ENCODE measurements at places on chromosomes 6 and 20.

GRCh38 chr20:50496773-50497385 is 13.3 kb upstream of the PTPN1 start:
- no peak for DNase-seq

DNA sequence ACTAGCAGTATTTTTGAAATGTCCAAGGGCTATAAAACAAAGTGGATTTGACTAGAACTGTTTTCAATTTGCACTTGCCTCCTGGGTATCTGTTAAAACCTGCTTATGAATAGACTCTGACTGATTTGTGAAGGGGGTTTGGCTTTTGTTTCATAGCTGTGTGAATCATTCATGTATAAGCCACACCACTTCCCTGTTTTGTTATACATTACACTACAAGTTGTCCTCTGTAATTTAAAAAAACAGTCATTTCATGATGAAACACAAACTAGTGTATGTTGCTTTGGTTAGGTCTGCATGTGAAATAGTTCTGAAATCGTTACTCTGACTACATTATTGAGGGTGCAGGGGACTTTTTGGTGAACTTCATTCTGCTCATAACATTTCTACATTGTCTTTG is 121.7 kb downstream of the NKAIN2 start:
- no peak for DNase-seq

GRCh38 chr6:46059608-46060007 is 43.9 kb upstream of the CLIC5 start:
- DNase-seq: no peak

DNA sequence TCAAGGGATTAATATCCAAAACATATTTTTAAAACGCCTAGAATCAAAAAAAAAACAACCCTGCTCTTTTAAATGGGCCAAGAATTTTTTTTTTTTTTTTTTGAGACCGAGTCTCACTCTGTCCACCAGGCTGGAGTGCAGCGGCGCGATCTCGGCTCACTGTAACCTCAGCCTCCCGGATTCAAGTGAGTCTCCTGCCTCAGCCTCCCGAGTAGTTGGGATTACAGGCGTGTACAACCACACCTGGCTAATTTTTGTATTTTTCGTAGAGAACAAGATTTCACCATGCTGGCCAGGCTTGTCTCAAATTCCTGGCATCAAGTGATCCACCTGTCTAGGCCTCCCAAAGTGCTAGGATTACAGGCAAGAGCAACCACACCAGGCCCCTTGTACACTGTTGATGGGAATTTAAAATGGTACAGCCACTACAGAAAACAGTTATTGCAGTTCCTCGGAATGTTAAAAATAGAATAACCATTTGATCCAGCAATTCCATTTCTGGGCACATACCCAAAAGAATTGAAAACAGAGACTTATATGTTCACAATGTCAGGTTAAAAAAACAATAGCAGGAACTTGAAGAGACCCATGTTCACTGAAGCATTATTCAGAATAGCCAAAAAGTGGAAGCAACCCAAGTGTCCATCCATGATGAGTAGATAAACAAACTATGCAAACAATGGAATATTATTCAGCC is 3.1 kb upstream of the MYL9 start:
- DNase-seq: no peak

DNA sequence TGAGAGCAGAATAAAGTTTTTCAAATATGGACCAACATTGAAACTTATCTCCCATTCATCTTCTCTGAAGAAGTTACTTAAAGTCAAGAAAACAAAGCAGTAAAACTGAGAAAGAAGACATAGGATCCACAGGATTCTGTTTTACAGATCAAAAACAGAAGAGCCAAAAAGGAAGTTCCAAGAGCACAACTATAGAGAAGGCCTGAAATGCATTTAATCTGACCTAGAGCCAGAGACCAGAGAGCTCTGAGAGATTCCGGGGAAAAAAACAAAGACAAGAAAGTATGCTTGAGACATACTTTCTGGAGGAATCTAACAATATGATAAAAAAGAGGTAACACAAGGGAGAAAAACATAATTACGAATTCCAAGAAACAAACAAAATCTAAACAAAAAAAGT is 26.1 kb downstream of the SRPK1 start:
- DNase-seq: no peak

DNA sequence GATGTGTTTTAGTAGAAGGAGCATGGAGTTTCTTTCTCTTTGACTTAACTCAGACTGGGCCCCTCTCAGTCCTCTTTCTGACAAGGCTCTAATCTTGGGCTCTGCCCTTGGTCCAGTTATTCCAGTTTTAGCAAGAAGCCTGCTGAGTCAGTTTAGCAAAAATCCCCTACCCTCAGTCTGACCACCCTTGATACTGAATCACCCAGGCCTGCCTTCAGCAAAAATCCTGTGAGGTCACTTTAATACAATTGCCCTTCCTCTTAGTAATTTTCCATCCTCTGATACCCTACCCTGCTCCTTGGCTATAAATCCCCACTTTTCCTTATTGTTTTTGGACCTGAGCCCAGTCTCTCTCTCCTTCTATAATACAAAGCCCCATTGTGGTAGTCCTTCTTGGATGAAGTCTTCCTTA is 326.7 kb upstream of the NOX3 start:
- no peak for DNase-seq

DNA sequence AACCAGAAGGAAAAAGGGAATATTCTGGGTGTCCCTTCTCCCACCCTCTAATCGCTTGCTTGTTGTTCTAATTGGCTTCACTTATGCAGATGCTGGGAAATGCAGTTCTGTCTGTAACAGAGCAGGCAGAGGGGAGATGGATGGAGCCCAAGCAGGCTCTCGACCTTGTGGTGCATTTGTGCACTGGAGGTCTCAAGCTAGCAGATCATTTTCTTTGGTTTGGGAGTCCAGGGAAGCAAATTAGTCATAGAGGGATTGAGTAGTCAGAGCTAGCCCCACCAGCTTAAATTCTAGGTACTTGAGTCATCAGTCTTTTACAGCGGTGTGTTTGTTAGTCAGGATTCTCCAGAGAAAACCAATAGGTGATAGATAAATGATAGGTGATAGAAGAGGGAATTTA is 234.7 kb upstream of the ECI2 start:
- no peak for DNase-seq

GRCh38 chr20:13554076-13554475 is 84.7 kb downstream of the TASP1 start:
- DNase-seq: no peak

- no peak for DNase-seq
Measured at GRCh38 chr20:38267296-38267695, 6.8 kb upstream of the KIAA1755 start.

GRCh38 chr6:52306972-52307870 is 22.7 kb upstream of the MCM3 start:
- no peak for DNase-seq

DNA sequence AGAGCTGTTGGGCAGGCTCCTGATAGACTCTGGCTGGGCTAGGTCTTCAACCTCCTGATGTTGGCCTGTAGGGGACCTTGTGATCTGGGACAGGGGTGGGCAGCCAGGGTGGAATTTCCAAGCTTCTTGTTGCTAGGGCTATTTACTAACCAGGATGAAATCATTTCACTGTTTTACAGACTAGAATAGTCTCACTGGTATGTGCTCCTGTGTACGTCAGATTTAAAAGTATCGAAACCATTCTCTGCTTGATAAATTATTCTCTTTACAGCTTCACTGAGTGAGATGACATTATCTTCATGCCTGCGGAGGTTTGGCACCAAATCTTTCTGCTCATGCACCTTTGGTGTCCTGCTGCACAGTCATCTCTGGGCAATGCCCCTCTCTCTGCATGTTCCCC is 10.9 kb downstream of the EDN1 start:
- DNase-seq: no peak

DNA sequence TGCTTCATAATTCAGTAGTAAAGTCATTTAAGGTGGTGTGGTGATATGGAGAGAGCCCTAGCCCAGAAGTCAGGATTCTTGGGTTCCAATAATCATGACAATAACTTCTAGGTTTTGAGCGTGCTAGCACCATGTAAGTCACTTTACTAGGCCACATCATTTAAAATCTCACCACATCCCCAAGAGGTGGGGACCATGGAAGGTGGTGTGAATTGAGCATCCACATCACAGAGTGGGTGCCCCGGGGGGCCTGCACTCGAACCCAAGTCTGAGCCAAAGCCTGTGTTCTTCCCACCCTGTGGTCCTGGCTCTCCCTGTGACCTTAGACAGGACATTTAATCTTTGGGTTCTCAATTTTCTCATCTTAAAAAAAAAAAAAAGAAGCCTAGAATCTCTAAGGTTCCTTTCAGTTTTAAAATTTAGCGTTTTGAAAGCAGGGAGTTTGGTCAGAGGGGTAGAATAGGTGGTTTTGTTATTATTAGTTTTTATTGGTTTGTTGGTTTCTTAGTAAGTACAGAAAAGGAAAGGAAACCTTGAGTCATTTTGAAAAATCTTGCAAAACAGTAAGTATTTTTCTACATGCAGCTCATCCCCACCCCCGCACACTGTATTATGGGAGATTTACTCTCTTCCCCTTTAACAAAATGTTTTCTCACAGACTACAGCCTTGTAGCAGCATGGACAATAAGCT is 26.4 kb downstream of the ARMC2 start:
- DNase-seq: no peak

DNA sequence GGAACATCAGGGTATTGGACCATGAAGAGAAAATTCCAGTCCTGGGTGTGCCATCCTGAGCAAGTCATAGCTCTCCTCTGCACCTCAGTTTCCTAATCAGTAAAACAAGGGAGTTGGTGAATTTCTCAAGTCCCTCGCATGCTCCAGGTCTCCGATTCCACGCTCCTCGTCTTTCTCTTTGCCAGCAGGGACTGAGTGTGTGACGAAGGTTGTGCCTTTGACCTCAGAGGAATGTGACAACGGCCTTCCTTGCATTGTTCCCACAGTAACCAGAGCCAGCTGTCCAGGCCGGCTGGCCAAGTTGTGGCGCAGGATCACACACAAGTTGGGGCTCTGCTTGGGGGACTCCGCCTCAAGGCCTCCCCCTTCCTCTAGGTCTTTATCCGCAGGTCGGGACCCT is 217.3 kb downstream of the ATXN1 start:
- no peak for DNase-seq

- no peak for DNase-seq
Measured at GRCh38 chr6:125307964-125308615, 6.3 kb upstream of the HDDC2 start.

DNA sequence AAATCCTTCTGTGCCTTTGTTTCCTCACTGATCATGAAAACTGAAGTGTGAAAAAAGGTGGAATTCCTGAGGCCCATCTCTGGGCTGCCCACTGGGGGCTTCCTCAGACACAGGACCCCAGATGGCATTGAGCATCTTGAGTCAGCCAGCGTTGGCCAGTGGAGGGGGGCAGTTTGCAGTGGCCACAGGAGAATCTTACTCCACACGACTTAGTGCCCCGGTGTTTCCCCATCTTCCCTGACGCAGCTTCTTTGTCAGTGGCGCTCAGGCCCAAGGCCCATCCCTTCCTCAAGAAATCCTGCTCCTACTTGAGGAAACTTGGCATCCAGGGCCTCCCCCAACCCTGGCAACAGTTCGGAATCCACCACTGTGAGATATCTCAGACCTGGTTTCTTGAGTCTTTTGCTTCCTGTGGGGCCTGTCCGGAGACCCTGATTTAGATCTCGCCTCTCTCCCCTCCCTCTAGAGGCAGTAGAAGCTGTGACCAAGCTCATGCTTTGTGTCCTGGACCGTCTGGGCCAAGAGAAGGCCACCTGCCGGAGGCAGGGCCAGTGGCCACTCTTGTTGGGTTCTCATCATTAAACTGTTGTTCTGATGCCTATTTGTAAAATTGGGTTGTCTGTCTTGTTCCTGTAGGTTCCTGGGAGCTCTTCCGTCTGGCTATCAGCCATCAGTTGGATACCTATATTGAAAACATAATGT is 20.2 kb upstream of the DLGAP4 start:
- no peak for DNase-seq

GRCh38 chr6:35429463-35429862 is 22.7 kb upstream of the FANCE start:
- DNase-seq: no peak

- DNase-seq: no peak
Measured at GRCh38 chr20:40741507-40742106, 52.6 kb upstream of the MAFB start.

DNA sequence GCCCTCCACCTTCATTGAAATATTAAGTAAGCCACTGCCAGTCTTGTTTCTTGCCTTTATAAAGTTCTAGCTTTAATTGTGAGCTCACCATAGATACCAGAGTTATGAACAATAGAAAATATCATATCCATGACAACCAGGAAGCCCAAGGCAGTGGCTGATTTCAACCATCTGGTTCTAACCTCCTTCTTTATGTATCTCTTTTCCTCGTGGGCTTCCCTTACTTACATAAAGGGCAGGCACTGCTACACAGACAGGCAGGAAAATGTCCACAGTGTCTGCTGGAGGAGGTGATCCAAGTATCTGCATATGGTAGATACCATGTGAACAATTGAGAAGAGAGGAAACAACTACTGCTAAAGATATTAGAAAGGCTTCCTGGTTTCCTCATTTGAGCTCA is 65.2 kb upstream of the PRND start:
- DNase-seq: no peak

DNA sequence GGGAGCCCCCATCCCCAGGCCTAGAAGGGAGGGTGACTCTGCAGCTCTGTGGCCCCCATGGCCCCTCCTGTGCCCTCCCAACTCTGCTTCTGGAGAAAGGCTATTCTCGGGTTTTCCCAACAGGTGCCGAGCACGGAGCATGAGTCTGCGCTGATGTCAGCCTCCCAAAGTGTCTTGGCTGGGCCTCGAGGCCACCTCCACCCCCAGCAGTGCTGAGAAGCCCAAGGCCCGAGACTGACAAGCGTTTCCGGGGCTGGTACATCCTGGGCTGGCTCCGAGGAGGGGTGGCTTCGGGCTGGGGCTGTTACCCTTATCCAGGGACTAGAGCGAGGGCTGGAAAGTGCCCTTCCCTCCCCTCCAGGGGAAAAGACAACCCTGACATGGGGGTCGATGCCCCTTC is 60.2 kb upstream of the GATA5 start:
- no peak for DNase-seq

DNA sequence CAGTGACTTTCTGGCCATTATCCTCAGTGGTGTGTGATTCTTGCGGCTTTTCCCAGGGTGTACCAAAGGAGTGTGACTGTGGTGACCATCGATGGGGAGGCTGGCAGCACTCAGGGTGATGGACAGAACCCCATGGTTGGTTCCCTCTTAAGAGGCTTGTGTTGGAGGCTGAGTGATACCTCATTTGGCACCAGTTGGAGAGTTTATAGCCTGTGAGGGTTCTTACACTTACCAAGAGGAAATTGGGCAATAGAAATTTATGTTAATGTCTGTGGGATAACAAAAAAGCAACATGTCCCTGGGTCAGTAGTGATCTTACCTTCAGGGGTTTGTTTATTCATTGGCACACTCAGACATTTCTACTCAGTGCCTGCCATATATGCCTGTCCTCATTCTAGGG is 37.2 kb downstream of the DAAM2 start:
- no peak for DNase-seq

DNA sequence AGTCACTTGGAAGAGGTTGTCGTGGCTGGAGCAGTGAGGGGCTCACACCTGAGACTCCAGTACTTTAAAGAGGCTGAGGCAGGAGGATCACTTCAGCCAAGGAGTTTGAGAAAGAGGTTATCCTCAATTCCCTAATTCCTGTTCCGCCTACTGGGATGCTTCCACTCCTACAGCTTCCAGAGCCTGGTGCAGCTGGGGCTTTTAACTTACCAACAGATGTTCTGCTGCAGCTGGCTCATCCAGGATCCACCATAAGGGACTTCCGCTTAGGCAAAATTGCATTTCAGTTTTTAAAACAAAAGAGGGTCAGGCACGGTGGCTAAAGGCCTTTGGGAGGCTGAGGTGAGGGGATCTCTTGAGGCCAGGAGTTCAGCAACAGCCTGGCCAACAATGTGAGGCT is 59.1 kb upstream of the CDYL start:
- no peak for DNase-seq

All from NCI-H1436 treated with DMSO at 0.1 percent for 48 hours (cell line).